ENCODE measurements at places on chromosomes 6 and 20. TPM values are rescaled to one million over a fixed set of nuclear protein-coding genes. Genes with fewer than 3 reads are reported as not detected.

The TRIM40 gene
- total RNA-seq = not detected

The RIPOR2 gene
- total RNA-seq = 0.10 TPM

The TMEM74B gene
- 1.1 TPM for total RNA-seq

The SLC22A7 gene
- total RNA-seq = not detected

The SPTLC3 gene
- total RNA-seq = 0.96 TPM

The FHL5 gene
- not detected for total RNA-seq

The WASF1 gene
- total RNA-seq = 17.3 TPM

The KCNK5 gene
- not detected for total RNA-seq

The PDCD2 gene
- total RNA-seq = 97.3 TPM

The TSPO2 gene
- not detected for total RNA-seq

The LY6G6D gene
- total RNA-seq = not detected

The FAM83D gene
- 16.0 TPM for total RNA-seq

The CCN5 gene
- total RNA-seq = not detected

The DCDC2 gene
- not detected for total RNA-seq

The BPIFA1 gene
- total RNA-seq = not detected

The RSPO3 gene
- total RNA-seq = not detected

The PCK1 gene
- total RNA-seq = not detected

The PAK5 gene
- total RNA-seq = not detected

The PSORS1C1 gene
- total RNA-seq = 8.5 TPM

The TOX2 gene
- 3.9 TPM for total RNA-seq

The ENPP5 gene
- total RNA-seq = not detected

The SAMD5 gene
- total RNA-seq = 1.3 TPM

The WFDC5 gene
- total RNA-seq = not detected

The GGTLC1 gene
- total RNA-seq = not detected

The PGC gene
- total RNA-seq = not detected

The CYP21A2 gene
- total RNA-seq = not detected

The ZSWIM1 gene
- total RNA-seq = 15.2 TPM

The HLA-DQA2 gene
- total RNA-seq = not detected

The BMP2 gene
- 34.2 TPM for total RNA-seq

The POPDC3 gene
- 1.3 TPM for total RNA-seq

The COMMD7 gene
- 80.0 TPM for total RNA-seq

The CLVS2 gene
- total RNA-seq = not detected

The FGD2 gene
- total RNA-seq = not detected

The SIRPB1 gene
- 1.6 TPM for total RNA-seq

The NKX2-2 gene
- total RNA-seq = not detected

The CTAGE9 gene
- not detected for total RNA-seq

The KIF25 gene
- not detected for total RNA-seq

The FOXC1 gene
- 14.1 TPM for total RNA-seq

The POU3F2 gene
- not detected for total RNA-seq

The MDFI gene
- 82.3 TPM for total RNA-seq
